T-helper 2 cell treated with Interferon-gamma antibody and Interleukin-4, amounts not matched to agents 5 μg/mL and 100 μg/mL, for 36 hours (primary cell): ENCODE measurements at places on chromosomes 11 and 22.

GRCh38 chr11:19872512-19873145 is 160.0 kb downstream of the NAV2 start:
- DNase-seq = no peak

GRCh38 chr11:14500181-14500651 is 605 bp upstream of the COPB1 start:
- DNase-seq = peak; percentile 44

GRCh38 chr22:45204241-45204640 is 36.5 kb downstream of the KIAA0930 start:
- DNase-seq = no peak

DNA sequence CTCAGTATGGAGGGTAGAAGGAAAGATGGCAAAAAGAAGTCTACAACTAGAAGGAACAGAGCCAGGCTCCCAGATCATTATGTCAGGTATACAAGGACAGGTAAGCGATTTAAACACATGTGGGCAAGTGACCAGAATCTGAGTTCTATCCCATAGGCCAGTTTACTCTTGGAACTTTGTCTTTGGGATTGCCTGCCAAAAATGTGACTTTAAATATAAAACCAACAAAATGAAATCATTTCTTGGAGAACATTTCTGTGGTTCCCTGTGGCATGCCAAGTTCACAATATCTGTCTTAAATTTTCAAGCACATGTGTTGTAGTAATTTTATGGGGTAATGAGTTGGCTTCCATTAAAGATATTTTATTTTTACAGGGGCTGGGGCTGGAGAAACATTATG is 141.0 kb downstream of the SLC17A6 start:
- no peak for DNase-seq

- DNase-seq = peak; percentile 16
Observed at GRCh38 chr11:8604078-8604723, 10.2 kb upstream of the STK33 start.

DNA sequence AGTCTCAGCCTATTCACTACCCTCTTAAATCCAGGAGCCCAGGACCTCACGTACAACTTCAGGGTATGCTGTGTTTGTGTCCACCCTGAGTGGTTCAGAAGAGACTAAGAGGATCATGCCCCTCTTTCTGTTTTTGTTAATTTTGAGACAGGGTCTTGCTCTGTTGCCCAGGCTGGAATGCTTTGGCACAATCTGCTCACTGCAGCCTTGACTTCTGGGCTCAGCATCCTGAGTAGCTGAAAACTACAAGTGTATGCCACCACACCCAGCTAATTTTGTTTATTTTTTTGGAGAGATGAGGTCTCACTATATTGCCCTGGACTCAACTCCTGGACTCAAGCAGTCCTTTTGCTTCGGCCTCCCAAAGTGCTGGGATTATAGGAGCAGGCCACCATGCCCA is 118.5 kb downstream of the NAT10 start:
- DNase-seq = no peak

GRCh38 chr11:76786016-76786415 is 2.9 kb downstream of the TSKU start:
- DNase-seq = no peak

DNA sequence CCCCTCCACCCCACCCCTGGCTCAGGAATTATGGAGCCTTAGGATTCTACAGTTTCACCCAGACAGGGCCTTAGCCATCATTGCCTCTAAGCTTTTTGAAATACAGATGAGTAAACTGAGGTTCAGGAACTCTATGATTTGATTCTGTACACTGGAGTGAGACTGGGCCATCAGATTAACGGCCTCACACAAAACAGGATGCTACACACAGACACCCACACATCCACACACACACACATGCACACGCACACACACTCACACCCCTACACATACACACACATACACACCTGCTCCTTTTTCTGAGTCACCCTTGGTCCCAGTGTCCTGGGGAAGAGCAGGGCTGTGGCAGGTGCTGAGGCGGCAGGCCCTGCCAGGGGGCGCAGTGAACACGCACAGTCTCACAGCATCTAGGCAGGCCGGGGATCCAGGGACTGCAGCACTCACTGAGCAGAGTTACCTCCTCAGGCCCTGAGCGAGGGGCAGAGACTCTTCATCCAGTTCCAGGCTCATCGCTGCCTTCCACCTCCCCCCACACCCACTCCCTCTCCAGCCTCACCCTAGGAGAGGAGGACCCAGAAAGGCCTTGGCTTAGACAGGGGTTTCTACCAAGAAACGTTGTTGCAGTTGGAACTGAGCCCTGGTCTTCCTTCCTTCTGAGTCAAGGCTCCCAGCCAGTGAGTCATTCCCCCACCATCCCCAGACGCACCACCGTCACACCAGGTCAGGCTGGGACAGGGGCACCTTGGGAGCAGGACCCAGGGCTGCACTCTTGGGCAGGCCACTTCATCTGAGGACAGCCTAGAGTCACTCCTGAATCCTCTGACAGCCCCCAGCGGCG is 89.8 kb upstream of the PARVA start:
- DNase-seq = peak; percentile 3

- DNase-seq = no peak
Observed at GRCh38 chr11:27159335-27159679, 118.7 kb downstream of the BBOX1 start.

- DNase-seq = no peak
Observed at GRCh38 chr11:38278457-38279141, 1680.6 kb upstream of the RAG2 start.

DNA sequence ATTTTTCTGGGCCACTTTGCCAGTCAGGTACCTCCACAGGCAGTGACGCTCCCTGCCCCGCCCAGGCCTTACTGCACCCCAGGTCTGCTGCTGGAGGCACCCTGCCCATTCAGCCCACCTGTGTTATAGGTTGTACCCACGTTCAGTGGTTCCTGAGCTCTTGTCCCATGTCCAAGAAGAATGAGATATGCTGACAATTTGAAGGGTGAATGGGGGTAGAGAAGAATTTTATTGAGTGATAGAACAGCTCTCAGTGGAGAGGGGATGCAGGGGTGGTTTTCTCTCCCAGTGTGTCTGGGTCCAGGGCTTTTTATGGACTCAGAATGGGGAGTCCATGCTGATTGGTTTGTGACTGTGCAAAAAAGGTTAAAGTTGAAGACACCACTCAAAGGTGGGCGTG is 149.7 kb downstream of the LDLRAD3 start:
- DNase-seq = no peak

DNA sequence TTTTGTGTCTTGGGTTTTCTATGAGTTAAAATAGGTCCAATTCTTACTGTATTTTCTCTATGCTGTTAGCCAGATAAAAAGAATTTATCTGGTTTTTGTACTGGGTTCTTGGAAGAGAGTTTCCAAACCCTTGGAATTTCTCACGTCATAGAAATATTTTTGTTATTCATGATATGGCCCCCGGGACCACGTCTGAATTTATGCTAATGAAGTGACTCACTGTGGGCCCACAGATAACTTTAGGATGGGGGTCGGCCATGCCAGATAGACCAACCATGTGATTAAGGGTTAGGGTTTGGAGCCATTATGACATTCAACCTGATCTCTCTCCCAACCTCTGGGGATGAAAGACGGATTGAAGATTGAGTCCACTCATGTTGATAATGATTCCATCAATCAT is 35.6 kb upstream of the DDI1 start:
- no peak for DNase-seq
